ENCODE measurements at places on chromosomes 12 and 14.

GRCh38 chr14:75896341-75896740, 85.5 kb downstream of the TGFB3 start:
- no peak for DNase-seq

DNA sequence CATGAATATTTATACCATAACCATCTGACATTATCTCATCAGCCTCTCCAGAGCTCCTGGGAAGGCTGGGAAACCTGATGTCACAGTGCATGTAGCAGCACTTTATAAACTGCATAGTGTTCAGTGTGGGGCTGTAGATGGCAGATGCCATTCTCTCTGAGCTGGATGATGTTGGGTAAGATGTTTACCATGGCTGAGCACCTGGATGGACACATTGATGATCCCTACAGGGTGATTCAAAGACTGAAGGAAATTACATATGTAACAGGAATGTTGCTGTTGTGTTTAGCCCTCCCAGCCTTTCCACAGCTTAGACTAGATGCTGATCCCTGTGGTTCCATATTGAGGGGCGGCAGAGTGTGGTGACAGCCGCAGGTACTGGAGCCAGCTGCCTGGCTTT, 37.4 kb downstream of the IFT43 start:
- no peak for DNase-seq

- no peak for DNase-seq
Measured at GRCh38 chr12:64085996-64086395, 136.1 kb downstream of the KICS2 start.

DNA sequence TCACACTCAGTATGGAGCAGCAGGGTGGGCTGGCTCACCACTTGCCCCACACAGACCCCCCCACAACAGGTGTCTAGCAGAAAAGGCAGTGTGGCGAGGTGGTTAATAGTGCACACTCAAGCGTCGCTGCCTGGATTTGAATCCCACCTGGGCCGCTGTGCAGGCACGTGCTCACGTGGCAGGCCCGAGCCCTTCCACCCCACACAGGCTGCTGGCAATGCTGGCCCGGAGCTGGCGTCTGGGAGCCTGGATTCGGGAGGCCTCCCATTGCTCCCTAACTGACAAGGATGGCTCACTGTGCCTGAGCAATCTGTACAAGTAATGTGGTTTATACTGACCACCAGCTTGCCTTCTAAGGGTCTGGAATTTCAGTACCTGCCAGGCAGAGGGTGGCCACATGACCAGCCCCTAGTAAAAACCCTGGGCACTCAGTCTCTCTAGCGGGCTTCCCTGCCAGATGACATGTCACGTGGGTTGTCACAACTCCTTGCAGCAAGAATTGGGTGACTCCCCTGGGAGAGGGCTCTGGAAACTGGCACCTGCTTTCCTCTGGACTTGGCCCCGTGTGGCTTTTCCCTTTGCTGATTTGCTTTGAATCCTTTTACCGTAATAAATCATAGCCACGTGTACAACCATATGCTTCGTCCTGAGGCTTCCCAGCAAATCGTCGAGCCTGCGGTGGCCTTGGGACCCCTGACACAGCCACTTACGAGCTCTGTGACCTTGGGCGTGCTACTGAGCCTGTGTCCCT, 72.8 kb downstream of the SCARB1 start:
- DNase-seq: no peak

GRCh38 chr14:68486809-68487208, 306.1 kb downstream of the ZFP36L1 start:
- DNase-seq: no peak

GRCh38 chr14:98591161-98591560, 680.8 kb downstream of the BCL11B start:
- DNase-seq: no peak

GRCh38 chr14:55540847-55541773, 38.9 kb upstream of the KTN1 start:
- no peak for DNase-seq

DNA sequence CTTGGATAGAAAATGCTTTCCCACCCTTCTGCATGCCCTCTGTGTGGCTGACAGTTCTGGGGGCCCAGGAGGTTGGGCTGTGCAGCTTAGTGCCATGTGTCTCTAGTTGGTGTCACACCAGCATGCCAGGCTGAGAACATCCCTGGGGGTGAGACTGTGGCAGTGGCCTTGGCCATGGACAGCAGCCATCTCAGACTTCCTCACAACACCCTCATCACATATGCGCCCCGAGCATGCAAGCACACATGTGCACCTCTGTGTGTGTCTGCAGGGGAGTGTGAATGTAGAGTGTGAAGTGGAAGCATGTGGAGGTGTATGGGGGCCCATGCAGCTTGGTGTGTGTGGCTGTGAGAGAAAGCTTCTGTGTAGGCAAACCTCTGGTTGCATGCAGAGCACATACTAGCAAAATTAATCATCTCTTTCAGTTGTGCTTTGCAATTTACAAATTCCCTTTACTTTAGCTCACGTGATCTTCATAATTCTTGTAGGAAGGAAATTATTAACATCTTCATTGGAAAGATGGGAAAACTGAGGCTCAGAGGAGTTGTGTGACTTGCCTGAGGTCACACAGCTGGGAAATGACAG, 8.4 kb downstream of the ASIC1 start:
- no peak for DNase-seq
